ENCODE measurements at places on chromosomes 7 and 10. TPM values are rescaled to one million over a fixed set of nuclear protein-coding genes. Genes with fewer than 3 reads are reported as not detected.

Gene CALHM1
- not detected for polyA plus RNA-seq

Gene SEMA3E
- 1.2 TPM for polyA plus RNA-seq

Gene LAMTOR4
- polyA plus RNA-seq = 177 TPM

Gene MMP21
- 0.04 TPM for polyA plus RNA-seq

Gene ITGA8
- not detected for polyA plus RNA-seq

Gene FAM25C
- polyA plus RNA-seq = not detected

Gene TRPV6
- polyA plus RNA-seq = not detected

Gene DCLRE1C
- 5.9 TPM for polyA plus RNA-seq

Gene MACC1
- polyA plus RNA-seq = not detected

Gene SLC26A5
- not detected for polyA plus RNA-seq

Gene CYP26C1
- not detected for polyA plus RNA-seq

Gene TMEM213
- polyA plus RNA-seq = not detected

Gene ADIRF
- not detected for polyA plus RNA-seq

Gene MRLN
- polyA plus RNA-seq = not detected
